Stimulated activated CD8-positive, alpha-beta memory T cell treated with anti-CD3 and anti-CD28 coated beads, Interleukin-2, amount 100 ng/mL, for 1 hour (primary cell): ENCODE measurements at places on chromosomes 2 and 18.

GRCh38 chr18:4789506-4789905 is 334.4 kb upstream of the DLGAP1 start:
- no peak for DNase-seq

- DNase-seq: no peak
Measured at GRCh38 chr2:115105966-115106365, 663.5 kb downstream of the DPP10 start.

DNA sequence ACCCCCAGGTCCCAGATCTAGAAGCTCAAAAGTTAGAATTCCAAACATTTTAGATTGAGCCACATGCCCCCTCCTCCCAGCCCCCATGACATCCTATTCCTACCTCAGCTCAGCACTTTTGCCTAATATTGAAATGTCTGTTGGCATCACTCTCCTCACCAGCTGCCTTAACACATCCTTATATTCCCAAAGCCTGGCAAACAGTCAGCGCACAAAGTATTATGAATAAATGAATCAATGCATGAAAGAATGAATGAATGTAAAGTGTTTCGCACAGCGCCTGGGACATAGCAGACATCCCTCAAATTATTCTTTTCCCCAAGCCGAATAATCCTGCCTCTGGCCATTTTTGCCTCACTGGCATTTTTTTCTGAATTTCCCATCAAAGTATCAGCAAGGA is 175.8 kb downstream of the TNS1 start:
- DNase-seq: no peak

- DNase-seq: no peak
Measured at GRCh38 chr2:239454507-239454906, 53.7 kb upstream of the HDAC4 start.

DNA sequence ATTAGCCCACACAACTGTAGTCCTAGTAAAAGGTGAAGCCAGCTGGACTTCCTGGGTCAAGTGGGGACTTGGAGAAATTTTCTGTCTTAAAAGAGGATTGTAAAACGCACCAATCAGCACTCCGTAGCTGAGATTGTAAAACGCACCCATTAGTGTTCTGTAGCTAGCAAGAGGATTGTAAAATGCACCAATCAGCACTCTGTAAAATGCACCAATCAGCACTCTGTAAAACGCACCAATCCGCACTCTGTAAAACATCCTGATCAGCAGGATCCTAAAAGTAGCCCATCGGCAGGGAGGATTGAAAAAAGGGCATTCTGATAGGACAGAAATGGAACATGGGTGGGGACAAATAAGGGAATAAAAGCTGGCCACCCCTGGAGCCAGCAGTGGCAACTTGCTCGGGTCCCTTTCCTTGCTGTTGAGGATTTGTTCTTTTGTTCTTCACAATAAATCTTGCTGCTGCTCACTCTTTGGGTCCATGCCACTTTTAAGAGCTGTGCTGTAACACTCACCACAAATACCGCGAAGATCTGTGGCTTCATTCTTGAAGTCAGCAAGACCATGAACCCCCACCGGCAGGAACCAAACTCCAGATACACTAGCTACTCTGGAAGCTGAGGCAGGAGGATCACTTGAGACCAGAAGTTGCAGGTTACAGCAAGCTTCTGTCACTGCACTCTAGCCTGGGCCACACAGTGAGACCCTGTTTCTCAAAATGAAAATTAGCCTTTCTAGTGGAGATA is 102.6 kb downstream of the HS6ST1 start:
- DNase-seq: no peak
